ENCODE measurements at places on chromosomes 12 and 14.

- no peaks in the 10 kb centered on the region for H3K36me3 ChIP-seq
- H3K27ac ChIP-seq, result no peak overlapping the region
- DNase-seq, result no peak
- no peak overlapping the region for H3K4me3 ChIP-seq
Observed at GRCh38 chr14:24848102-24848790, 201.7 kb downstream of the STXBP6 start.

DNA sequence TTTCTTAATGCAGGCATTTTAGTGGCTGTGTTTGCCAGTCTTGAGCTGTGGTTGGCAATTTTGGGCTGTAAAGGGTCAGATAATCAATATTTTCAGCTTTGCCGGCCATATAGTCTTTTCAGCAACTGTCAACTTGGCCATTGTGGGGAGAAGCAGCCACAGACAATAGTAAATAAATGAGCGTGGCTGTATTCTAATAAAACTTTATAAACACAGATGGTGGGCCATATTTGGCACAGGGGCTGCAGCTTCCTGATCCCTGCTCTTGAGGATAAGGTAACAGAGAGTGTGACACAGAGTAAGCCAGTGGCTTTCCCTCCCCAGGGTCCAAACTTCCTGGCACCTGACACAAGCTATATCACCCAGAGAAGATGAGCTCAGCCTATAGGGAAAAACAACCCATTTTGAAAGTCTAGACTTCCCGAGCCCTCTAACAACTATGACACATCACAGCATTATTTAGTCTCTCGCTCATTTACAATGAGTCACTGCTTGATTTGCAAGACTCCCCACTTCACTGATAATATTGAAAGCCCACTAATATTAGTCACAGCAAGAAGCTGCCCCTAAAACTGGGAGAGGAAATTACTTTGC, 163.1 kb upstream of the TMPO start:
- H3K36me3 ChIP-seq, result no peaks in the 10 kb centered on the region
- H3K27ac ChIP-seq, result no peak overlapping the region
- no peak for DNase-seq
- peaks cover 10% of the 10 kb centered on the region for H3K27me3 ChIP-seq
- no peak overlapping the region for H3K4me3 ChIP-seq
- no peaks in the 10 kb centered on the region for H3K4me1 ChIP-seq

GRCh38 chr14:90644882-90645281, 171.3 kb downstream of the TTC7B start:
- H3K27ac ChIP-seq, result no peak overlapping the region
- H3K36me3 ChIP-seq, result no peaks in the 10 kb centered on the region
- H3K4me3 ChIP-seq, result no peak overlapping the region
- H3K27me3 ChIP-seq, result no peaks in the 10 kb centered on the region

GRCh38 chr12:94582591-94582990, 67.8 kb downstream of the TMCC3 start:
- no peaks in the 10 kb centered on the region for H3K36me3 ChIP-seq
- H3K4me3 ChIP-seq, result no peak overlapping the region
- peaks cover 8% of the 10 kb centered on the region for H3K27me3 ChIP-seq
- no peak for DNase-seq

GRCh38 chr14:50225067-50225973, 6.1 kb downstream of the SOS2 start:
- no peak for DNase-seq
- H3K4me1 ChIP-seq, result peaks cover 47% of the 10 kb centered on the region
- H3K27me3 ChIP-seq, result no peaks in the 10 kb centered on the region

DNA sequence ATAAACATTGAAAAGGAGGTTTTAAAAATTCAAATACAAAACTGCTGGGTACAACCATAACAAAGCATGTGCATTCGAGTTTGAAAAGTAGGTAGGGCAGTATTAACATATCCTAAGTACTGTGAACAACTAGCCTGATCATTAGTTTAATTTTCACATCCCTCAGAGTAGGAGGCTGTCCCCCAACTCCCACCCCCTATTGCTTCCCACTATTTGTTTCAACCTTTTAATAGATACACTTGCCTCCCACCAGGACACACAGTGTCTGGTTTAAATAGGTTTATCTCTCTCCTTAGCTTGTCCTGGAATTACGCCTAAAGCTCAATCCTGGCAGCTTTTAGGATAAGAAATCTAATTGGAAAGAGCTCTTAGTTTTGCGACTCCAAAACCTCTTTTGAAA, 2.1 kb downstream of the TAOK3 start:
- H3K36me3 ChIP-seq, result no peaks in the 10 kb centered on the region
- H3K27me3 ChIP-seq, result peaks cover 21% of the 10 kb centered on the region
- H3K4me3 ChIP-seq, result peak overlapping the region; percentile 97
- no peak for DNase-seq

DNA sequence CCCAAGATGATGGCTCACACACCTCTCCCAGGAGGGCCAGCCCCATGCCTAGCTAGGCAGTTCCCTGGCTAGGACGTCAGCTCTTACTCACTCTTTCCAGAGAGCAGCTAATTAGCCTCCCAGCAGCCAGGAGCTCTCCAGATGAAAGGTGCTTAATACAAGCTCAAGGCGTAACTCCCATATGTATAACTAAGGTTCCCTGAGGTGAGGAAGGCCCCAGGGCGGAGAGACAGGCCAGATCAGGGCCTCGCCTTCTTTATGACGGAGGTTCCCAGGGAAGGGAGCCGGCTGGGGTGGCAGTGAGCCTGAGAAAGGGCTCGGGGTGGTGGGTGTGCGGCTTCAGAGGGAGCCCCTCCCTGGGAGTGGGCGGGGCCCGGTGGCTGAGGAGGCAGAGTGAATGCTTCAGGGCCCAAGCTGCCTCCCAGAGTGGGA, 26.4 kb upstream of the ZFP36L1 start:
- no peak overlapping the region for H3K4me3 ChIP-seq
- no peak overlapping the region for H3K27ac ChIP-seq
- peaks cover 58% of the 10 kb centered on the region for H3K4me1 ChIP-seq
- no peak for DNase-seq
- no peaks in the 10 kb centered on the region for H3K36me3 ChIP-seq

DNA sequence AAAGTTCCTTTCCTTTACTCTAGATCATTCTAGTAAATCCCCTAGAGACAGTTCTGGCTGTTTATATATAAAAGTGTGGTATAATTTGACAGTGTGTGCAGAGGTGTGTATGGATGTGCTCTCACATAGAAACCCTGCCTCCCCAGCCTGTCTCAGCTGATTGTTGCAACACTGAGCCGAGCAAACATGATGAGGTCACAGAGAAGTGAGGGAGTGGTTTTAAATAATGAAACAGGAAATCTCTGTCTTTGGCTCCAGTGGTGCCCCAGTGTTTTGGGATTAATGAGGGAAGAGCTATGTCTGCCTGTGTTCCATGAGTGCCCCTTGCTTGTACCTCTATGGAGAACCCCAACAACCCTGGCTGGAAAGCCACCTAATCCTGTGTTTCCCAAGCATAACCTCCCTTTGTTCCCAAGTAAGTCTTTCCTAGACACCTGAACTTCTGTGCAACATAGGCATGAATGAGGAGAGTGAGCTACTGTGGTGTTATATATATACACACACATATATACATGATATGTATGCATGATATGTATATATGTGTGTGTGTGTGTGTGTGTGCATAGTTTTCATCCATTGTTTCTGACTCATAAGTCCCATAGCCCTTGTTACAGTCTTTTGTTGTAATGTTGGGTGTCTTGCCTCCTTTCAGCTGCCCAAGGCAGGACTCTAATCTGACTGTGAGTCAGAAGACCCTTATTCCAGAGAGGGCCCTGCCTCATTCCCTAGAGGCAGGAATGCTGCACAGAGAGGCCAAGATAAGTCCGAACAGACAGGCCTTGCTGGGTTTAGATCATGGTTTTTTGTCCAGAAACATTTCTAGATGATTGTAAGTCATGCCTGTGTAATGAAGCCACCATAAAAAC, 18.0 kb downstream of the TRAF3 start:
- peaks cover 31% of the 10 kb centered on the region for H3K36me3 ChIP-seq
- H3K27me3 ChIP-seq, result no peaks in the 10 kb centered on the region
- H3K4me1 ChIP-seq, result peaks cover 50% of the 10 kb centered on the region
- H3K27ac ChIP-seq, result peak overlapping the region; percentile 72

DNA sequence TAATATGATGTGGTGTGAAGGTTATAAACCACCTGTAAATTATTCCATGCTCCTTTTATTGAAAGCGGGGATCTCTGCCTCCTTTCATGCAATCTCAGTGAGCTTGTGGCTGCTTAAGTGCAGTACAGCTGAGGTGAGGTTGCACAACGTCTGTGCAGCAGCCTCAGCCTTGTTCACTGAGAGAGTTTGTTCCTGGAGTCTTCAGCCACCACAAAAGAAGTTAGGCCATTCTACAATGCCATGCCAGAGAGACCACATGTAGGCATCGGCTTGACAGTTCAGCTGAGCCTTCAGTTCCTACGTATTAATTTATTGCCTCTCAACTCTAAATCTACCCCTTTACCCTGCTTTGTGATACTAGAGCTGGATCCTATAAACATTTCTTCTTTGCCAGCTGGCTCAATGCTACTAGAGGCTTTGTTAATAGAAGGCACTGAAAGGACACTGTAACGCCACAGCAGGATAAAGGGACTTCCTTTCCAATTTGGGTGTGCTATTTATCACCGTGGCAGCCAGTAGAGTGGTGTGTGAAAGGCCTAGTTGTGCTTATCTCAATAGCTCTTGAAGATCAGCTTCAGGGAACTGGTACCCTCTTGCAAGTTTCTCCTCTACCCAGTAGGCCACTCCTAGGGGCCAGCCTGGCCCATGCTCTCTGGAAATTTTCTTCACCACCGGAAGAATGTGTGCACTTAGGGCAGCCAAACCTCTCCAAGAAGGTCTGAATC, 337.7 kb downstream of the IPO8 start:
- H3K4me3 ChIP-seq, result no peak overlapping the region
- H3K27ac ChIP-seq, result no peak overlapping the region
- no peak for DNase-seq

DNA sequence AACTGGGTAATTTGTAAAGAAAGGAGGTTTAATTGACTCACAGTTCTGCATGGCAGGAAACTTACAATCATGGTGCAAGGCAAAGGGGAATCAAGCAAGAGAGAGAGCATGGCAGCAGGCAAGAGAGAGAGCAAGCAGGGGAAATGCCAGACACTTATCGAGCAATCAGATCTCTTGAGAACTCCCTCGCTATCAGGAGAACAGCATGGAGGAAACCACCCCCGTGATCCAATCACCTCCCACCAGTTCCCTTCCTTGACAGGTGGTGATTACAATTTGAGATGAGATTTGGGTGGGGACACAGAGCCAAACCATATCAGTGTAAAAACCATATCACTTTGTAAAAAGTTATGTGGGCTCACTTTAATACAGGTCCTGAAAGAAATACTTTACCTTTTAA, 56.4 kb upstream of the NEDD1 start:
- no peak overlapping the region for H3K27ac ChIP-seq
- H3K36me3 ChIP-seq, result no peaks in the 10 kb centered on the region
- DNase-seq, result no peak
- H3K27me3 ChIP-seq, result no peaks in the 10 kb centered on the region
- H3K4me1 ChIP-seq, result no peaks in the 10 kb centered on the region

DNA sequence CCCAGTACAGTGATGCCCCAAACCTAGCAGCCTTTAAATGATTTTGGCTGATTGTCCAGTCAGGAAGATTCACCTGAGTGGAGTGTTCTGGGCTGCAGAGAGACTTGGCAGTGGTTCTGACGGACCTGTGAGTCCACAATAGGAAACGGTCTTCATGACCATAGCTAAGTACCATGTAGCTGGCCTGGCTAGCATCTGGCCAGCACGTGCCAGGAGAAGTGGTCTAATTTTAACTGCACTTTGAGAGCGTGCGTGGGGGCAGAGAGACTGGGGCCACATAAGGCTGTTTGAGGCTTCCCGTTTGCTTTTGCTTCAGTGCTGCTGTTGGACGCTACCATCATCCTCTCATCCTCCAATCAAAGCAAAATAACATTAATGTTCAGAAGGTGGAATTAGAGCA, 54.7 kb downstream of the PPM1A start:
- no peak overlapping the region for H3K4me3 ChIP-seq
- no peaks in the 10 kb centered on the region for H3K4me1 ChIP-seq
- DNase-seq, result no peak
- H3K27ac ChIP-seq, result no peak overlapping the region
- H3K27me3 ChIP-seq, result no peaks in the 10 kb centered on the region

DNA sequence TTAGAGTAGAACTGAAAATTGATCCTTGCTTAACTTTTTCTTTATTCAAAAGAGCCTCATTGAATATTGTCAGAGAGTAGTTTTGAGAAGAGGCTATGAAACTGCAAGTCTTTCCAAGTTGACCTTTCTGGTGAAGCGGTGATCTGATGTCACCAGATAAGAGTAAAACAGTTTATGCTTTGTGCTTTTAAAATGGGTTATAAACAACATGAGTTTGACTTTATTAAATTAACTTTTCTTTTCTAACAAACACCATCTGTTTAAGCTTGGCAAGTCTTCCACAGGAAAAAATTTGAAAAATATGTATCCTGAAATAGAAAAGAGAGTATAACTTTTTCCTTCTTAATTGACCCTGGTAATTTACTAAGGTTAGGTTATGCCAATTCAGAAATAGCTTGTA, 408.7 kb upstream of the NOVA1 start:
- no peaks in the 10 kb centered on the region for H3K4me1 ChIP-seq
- H3K27me3 ChIP-seq, result no peaks in the 10 kb centered on the region
- no peaks in the 10 kb centered on the region for H3K36me3 ChIP-seq
- H3K4me3 ChIP-seq, result no peak overlapping the region
- no peak for DNase-seq

GRCh38 chr12:80173083-80173864, 73.9 kb downstream of the OTOGL start:
- H3K4me3 ChIP-seq, result no peak overlapping the region
- H3K27ac ChIP-seq, result no peak overlapping the region
- peaks cover under 1% of the 10 kb centered on the region for H3K27me3 ChIP-seq
- no peak for DNase-seq

DNA sequence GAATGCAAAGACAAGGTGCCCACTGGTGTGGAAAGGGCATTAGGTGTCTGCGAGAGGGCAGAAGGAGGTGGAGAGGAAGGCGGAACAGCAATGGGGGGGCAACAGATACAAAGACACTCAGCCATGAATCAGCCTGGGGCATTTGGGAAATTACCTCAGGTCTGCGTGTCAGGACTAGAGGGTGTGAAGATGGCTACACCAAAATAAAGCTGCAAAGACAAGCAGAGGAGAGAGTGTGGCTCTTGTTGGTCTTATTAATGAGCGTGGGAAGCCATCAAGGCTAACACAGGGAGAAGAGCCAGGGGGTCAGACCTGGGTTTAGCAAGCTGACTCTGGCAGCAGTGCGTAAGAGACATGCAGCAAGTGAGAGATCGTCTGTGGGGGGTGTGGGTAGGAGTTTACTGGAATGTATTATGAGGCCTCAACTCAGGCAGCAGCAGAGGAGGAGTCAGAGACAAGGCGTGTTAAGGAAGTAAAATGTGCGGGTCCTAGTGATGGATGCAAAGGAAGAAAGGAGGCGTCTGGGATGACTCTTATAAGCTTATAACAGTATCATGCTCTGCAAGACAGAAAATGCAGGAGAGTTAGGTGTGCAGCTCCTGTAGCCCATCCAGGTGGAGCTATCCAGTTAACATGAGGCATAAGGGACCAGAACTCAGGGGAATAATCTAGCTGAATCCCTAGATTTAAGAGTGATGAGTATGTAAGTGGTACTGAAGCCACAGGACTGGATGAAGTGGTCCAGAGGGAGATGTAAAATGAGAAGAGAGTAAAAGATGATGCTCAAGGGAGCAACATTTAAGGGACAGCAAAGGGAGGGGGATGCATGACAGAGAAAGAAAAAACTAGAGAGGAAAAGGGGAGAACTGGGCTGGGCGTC, 50.4 kb downstream of the KCNK10 start:
- no peak overlapping the region for H3K27ac ChIP-seq
- H3K36me3 ChIP-seq, result no peaks in the 10 kb centered on the region
- H3K4me1 ChIP-seq, result no peaks in the 10 kb centered on the region
- no peak for DNase-seq
- H3K4me3 ChIP-seq, result no peak overlapping the region

GRCh38 chr12:3336606-3337311, 154.2 kb upstream of the PRMT8 start:
- H3K27ac ChIP-seq, result no peak overlapping the region
- no peaks in the 10 kb centered on the region for H3K36me3 ChIP-seq
- H3K4me3 ChIP-seq, result no peak overlapping the region
- peaks cover 23% of the 10 kb centered on the region for H3K27me3 ChIP-seq
